ENCODE measurements at places on chromosomes 4 and X. TPM values are rescaled to one million over a fixed set of nuclear protein-coding genes. Genes with fewer than 3 reads are reported as not detected.

DNA sequence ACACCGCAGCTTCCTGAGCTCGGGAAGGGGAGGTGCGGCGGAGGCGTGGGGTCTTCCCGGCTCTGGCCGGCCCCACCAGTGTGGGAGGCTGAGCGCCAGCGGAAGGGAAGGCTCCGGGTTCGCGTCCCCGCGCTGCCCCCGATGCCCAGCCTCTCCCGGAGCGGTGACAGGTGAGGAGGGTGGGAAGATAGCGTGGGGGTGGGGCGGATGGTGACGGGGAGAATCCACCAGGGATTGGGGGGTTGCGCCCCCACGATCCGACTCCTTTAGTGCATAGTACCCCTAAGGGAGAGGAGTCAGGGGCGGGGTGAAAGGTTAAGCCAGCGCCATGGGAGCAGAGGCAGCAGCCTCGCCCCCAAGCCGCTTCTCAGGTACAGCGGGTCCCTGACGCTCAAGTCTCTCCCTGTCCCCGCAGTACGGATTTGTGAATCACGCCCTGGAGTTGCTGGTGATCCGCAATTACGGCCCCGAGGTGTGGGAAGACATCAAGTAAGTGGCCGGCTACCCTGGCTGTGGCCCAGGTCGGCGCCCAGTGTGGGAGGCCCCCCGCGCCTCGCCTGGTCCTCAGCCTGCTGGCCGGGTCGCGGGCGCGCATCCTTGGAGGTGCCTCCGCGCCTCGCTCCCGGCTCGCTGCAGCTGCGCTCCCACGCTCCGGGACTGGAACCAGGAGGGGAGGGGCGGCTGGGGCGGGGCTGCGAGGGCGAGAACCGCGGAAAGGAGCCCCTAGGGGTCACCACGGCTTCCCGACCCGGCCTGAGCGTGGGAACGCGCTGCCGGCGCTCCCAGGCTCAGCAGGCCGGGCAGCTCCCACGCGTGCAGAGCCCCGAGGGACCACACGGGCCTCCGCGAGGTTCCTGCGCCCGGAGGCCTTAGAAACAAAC is 791 bp downstream of the GUCY1B1 start:
- peaks cover 5% of the 10 kb centered on the region for H3K4me1 ChIP-seq
- DNase-seq = peak; percentile 55
- no peak overlapping the region for H3K27ac ChIP-seq
- no peaks in the 10 kb centered on the region for H3K36me3 ChIP-seq
- H3K4me3 ChIP-seq = peak overlapping the region; percentile 34
- peaks cover 25% of the 10 kb centered on the region for H3K27me3 ChIP-seq

GRCh38 chr4:97558204-97558778 is 585.0 kb downstream of the STPG2 start:
- H3K4me3 ChIP-seq = no peak overlapping the region
- H3K36me3 ChIP-seq = no peaks in the 10 kb centered on the region
- DNase-seq = no peak
- no peak overlapping the region for H3K27ac ChIP-seq
- H3K4me1 ChIP-seq = no peaks in the 10 kb centered on the region

IQCM gene
- not detected for total RNA-seq

ERCC6L gene
- total RNA-seq = 8.3 TPM

MTTP gene
- total RNA-seq = not detected

SAGE1 gene
- total RNA-seq = not detected

TTC29 gene
- total RNA-seq = not detected

MAGEB5 gene
- total RNA-seq = not detected

GRCh38 chr4:173827707-173828106 is 297.7 kb upstream of the HAND2 start:
- DNase-seq = no peak
- H3K36me3 ChIP-seq = no peaks in the 10 kb centered on the region
- H3K27ac ChIP-seq = no peak overlapping the region
- no peaks in the 10 kb centered on the region for H3K27me3 ChIP-seq

GRCh38 chr4:10619220-10619619 is 65.3 kb downstream of the CLNK start:
- no peaks in the 10 kb centered on the region for H3K4me1 ChIP-seq
- H3K27ac ChIP-seq = no peak overlapping the region

HTN3 gene
- total RNA-seq = not detected

- DNase-seq = no peak
- no peak overlapping the region for H3K4me3 ChIP-seq
- peaks cover 3% of the 10 kb centered on the region for H3K27me3 ChIP-seq
- no peak overlapping the region for H3K27ac ChIP-seq
- no peaks in the 10 kb centered on the region for H3K4me1 ChIP-seq
- no peaks in the 10 kb centered on the region for H3K36me3 ChIP-seq
These were observed 460.7 kb upstream of the RPS6KA3 start for GRCh38 chrX:20727447-20727846.

POU4F2 gene
- total RNA-seq = not detected

GRCh38 chrX:70878902-70879301 is 29.6 kb downstream of the TEX11 start:
- H3K36me3 ChIP-seq = no peaks in the 10 kb centered on the region
- no peaks in the 10 kb centered on the region for H3K27me3 ChIP-seq
- no peak overlapping the region for H3K4me3 ChIP-seq
- H3K4me1 ChIP-seq = peaks cover 3% of the 10 kb centered on the region
- H3K27ac ChIP-seq = no peak overlapping the region
- DNase-seq = peak; percentile 55

DNA sequence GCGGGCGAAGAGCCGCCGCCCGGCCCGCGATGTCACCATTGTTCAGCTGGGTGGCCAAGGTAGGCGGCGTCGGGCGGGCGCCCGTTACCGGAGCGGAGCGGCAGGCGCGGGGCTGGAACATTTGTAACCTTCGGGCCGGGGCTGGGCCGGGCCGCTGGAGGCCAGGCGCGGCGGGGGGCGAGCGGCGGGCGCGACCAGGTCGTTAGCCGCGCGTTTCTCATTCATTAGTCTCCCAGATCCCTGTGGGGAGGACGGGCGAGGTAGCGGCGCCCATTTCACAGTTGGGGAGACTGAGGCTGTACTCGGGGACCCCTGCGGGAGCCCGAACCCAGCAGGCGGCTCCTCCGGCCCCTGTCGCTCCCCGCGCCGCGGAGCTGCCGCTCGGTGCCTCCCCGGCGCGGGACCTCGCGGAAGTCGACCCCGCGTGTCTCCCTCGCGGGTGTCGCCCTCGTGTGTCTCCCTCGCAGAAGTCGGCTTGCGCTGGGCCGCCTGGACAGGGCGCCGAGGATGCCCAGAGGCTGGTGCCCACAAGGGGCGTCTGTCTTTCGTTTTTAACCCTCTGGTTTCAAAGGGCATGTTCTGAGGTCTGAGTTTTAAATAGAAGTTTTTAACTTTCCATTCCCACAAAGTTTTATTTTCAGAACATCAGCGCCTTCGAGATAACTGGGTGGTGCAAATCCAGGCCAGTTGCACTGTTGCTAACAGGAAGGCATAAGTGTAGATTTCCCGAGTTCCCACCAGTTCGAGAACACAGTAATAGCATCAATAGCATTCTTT is 17.5 kb downstream of the PTTG2 start:
- peaks cover 24% of the 10 kb centered on the region for H3K4me1 ChIP-seq
- H3K4me3 ChIP-seq = peak overlapping the region; percentile 87
- peaks cover 2% of the 10 kb centered on the region for H3K27me3 ChIP-seq
- peak overlapping the region; percentile 86 for H3K27ac ChIP-seq

GRCh38 chr4:56973336-56973735 is 4.1 kb downstream of the NOA1 start:
- H3K27ac ChIP-seq = peak overlapping the region; percentile 76
- peaks cover 30% of the 10 kb centered on the region for H3K4me1 ChIP-seq
- peak overlapping the region; percentile 39 for H3K4me3 ChIP-seq
- H3K36me3 ChIP-seq = peaks cover 61% of the 10 kb centered on the region
- peaks cover 2% of the 10 kb centered on the region for H3K27me3 ChIP-seq
- DNase-seq = no peak

DCLK2 gene
- not detected for total RNA-seq

Data from activated CD4-positive, alpha-beta T cell treated with anti-CD3 and anti-CD28 coated beads, Interleukin-2, amount 10 ng/mL, durations not matched to agents 24 days and 14 days (primary cell).